ENCODE measurements at places on chromosomes 6 and 20.

- no peak for DNase-seq
These were observed 252.3 kb downstream of the LY86 start for GRCh38 chr6:6840831-6841291.

DNA sequence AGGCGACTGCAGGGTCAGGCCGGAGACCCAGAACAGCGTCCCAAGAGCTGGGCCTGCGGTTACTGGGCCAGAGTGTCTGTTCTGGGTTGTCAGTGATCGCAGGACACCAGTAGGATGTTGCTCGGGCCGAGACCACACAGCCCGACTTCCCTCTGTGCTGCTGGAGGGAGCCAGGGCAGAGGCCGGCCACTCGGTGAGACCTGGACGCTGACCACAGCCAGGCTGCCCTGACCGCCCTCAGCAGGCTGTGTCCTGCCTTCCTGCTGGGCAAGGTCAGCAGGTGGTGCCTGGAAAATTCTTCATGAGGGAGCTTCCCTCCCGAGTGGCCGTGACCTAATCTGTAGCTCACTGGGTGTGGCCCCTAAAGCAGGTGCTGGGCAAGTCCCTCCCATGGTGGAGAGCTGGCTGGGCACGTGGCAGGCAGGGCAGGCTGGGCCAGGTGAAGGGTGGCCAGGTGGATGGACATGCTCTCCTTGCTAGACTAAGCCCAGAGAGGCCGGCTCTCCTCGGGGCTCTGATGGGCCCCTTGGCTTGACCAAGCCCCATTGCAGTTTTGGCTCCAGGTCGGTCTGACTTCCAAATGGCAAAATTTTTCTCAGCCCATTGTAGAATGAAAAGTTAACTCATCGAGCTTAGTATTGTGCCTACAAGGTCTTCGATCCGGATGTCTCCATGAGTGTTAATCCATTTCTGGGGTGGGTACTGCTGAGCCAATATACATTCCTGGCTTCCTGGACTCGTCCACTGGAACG lies 1.9 kb downstream of the SLCO4A1 start:
- no peak for DNase-seq

DNA sequence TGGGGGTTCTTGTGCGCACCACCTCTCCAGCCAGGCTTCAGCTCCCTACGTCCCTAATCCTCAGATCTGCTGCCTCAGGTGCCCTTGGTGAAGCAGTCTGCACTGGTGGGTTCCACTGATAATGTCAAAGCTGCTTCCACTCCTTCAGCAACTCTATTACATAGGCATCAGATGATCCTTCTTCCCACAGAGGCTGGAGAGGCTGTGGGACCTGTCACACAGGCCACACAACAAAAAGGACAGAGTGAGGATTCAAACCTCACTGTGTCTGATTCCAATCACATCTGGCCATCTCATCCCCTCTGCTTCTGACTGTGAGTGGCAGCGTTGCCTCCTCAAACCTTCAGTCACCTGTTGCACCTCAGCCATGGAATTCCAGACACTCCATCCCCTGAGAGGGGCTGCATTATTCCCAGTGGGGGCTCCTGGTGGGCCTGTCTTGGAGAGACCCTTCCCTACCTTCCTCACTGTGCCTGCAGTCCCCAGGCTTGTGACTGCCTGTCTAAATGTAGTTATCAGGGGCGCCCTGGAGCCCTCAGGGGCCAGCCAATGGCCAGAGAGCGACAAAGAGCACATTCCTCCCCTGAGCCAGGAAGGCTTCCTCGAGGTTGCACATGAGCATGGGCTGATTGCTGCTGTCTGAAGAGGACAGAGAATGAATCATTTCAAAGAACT lies 211.4 kb upstream of the ECI2 start:
- no peak for DNase-seq

DNA sequence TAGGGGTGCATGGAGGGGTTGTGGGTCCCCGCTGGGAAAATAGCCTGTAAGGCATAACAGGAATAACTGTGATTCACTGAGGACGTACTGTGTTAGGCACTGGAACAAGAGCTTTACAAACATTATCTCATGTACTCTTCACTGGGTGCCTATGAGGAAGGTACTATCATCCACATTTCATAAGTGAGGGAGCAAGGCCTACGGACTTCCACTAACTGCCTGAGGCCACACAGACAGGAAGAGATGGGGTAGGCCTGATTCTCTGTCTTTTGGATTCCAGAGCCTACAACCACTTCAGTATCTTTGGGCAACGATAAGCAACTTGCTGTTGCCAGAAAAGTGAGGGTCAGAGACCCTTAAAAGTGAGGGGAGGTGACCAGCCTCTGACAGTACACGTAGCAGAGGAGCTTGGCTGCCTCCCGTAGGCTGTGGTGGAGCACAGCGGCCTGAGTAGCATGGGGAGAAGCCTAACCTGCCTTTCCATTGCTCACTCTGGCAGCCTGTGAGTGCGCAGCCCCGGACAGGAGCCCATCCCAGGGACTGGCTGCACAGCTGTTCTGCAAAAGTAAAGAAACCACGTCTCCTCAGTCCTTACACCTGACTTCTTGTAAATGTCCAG lies 30.4 kb downstream of the PSMB1 start:
- no peak for DNase-seq

GRCh38 chr6:113560908-113561307 lies 296.2 kb upstream of the MARCKS start:
- DNase-seq = no peak

DNA sequence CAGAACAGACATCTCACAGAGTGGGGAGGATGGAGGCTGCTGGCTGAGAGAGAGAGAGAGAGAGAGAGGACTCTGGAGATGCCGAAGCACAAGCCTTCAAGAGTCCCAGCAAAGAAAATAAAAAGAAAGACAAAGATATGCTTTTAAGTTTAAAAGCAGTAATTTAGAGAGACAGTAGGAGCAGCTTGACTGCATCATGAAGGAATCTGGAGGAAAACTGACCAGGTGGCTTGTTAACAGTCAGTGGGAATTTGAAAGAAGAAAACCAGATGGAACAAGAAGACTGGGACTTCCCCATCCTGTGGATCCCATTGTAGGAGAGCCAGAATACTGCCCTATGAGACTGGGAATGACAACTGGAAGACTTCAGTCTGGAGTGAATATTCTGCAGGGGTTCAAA lies 46.3 kb upstream of the PLN start:
- no peak for DNase-seq

- no peak for DNase-seq
These were observed 41.5 kb downstream of the ELMO2 start for GRCh38 chr20:46364670-46365486.

GRCh38 chr6:37239526-37239925 lies 18.0 kb upstream of the TBC1D22B start:
- no peak for DNase-seq

GRCh38 chr6:39565956-39566355 lies 159.3 kb downstream of the KIF6 start:
- DNase-seq = no peak

DNA sequence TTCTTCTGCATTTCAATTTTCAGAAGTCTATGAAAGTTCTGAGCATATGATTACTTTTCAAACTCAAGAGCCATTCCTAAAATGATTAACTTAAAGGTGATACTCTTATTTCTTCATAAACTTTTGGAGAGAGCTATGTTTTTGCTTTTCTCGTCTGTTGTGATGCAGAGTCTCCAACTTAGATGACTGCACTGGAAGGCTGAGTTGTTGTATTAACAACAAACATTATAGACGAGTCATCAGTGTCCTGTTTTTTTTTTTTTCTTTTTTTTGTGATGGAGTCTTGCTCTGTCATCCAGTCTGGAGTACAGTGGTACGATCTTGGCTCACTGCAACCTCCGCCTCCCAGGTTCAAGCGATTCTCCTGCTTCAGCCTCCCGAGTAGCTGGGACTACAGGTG lies 101.9 kb downstream of the CD109 start:
- no peak for DNase-seq

GRCh38 chr6:117653949-117654348 lies 21.3 kb upstream of the NUS1 start:
- no peak for DNase-seq

GRCh38 chr20:31608251-31608945 lies 3.3 kb downstream of the ID1 start:
- no peak for DNase-seq

DNA sequence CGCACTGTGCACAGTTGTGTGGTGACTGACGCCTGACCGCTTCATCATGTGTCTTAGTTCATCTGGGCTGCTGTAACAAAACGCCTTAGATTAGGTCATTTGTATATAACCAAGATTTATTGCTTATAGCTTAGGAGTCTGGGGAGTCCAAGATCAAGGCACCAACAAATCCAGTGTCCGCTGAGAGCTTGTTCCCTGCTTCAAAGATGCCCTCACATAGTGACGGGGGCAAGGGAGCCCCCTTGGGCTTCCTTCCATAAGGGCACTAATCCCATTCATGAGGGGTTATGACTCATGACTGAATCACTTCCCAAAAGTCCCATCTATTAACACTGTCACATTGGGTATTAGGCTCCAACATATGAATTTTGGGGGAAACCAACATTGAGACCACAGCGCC lies 34.6 kb downstream of the CYP24A1 start:
- DNase-seq = no peak

GRCh38 chr6:42509765-42510164 lies 54.1 kb upstream of the UBR2 start:
- no peak for DNase-seq

DNA sequence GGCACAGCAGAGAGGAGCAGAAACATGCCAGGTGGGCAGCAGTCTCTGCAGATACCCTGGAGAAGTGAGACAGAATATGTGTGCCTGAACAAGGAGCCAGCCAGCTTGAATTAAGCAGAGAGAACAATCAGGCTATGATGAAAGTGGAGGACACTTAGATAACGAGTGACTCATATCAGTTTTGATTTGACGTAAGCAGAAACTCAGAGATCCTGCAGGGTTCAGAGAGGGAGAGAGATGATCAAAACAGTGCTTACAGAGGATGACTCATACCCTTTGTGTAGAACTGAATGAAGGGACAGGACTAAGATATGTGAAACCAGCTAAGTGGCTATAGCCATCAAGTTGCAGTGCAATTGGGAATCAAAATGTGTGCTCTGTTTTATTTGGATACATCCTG lies 300.7 kb downstream of the TENT5A start:
- no peak for DNase-seq

DNA sequence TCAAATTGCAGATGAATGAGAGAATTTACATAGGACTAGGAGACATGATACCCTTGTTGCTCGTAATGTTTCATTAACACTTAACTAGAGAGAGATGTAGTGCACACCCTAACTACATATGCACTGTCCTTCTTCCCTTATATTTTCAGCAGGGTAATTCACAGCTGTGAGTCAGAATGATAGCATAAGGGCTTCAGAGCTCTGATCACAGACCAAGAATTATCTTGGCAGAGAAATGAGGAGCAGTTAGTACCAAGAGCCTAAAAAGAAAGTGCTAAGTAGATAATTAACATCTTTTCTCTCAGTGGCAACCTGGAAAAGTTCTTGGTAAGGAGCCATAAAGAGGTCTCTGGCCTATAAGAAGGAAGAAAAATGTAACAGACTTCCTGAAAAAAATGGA lies 35.8 kb downstream of the GRIK2 start:
- no peak for DNase-seq

- peak; percentile 29 for DNase-seq
These were observed 25.3 kb upstream of the RIPOR2 start for GRCh38 chr6:24960991-24961475.

DNA sequence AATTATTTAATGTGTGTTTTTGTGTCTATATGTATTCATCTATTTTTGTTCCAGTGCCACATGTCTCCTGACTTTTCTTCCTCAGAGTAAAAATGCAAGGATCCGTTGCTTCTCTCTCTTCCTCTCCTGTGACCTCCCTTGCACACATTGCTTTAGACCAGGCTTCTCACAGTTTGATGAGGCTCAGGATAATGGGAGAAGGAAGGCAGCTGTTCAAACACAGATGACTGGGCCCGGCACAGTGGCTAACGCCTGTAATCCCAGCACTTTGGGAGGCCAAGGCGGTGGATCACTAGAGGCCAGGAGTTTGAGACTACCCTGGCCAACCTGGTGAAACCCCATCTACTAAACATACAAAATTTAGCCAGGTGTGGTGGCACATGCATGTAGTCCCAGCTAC lies 241.9 kb downstream of the SAMD5 start:
- no peak for DNase-seq

- no peak for DNase-seq
These were observed 667.0 kb upstream of the MARCKS start for GRCh38 chr6:113190170-113190569.

DNA sequence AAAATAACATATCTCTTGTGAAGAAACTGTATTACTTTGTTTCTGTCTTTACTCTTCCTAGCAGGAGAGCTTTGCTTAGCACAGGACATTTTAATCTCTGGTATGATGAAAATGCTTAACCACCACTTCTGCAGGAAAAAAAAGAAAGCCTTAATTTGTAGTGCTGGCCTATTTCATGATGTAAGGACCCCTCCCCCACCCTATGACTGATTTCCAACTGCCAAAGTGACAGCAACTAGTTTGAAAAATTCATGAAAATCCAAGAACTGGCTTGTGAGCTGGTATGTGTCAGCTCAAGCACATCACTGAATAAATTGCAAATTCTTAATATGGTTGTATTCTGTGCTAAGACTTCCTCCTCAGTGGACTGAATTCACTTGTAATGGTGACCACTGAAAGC lies 125.3 kb downstream of the REV3L start:
- no peak for DNase-seq

DNA sequence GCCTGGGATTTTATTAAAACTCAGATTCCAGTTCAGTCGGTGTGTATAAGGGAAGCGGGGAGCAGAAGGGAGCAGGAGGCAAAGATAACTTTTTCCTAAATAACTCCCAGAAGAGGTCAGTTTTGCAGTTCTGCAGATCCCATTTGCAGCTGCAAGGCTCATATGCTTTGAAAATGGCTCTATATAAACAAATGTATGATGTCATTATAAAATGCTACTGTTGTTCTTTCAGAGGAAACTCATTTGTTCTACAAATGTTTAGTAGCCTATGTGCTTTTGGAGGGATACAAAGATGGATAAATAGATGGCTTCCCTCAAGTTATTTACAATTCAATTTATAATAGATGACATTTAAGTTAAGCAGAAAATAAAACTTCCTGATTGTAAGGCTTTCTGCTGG lies 29.2 kb upstream of the DSP start:
- no peak for DNase-seq

DNA sequence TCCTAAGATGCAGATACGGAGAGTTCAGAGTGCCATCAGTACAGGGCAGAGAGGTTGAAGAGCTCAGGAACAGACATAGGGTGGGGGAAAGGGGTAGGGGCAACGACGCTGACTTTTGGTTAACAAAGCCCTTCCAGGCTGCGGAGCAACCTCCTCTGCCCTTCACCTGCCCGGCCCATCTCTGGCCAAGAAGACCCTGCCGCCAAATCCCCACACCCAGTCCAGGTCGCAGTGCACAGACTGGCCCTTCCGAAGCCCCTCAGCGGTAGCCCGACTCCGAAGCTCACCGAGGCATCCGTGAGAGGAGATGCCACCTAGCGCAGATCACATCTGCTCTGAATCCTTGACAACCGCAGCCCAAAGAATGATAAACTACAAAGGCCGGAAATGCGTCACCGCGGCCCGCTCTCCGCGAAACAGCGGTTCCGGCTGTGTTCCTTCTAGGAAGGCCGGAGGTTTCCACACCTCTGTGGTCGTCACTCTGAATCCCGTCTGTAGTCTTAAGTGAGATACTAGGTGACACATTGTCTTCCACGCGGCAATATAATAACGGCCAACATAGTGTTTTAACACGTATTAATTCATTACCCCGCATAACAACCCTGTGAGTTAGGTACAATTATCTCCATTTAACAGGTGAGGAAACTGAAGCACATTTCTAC lies at the start of gene ZSCAN23:
ZSCAN23 (minus strand) TSS at position 380 of the 662 bp plus-strand sequence. CDS start 7,225 bp downstream, outside the sequence.
- DNase-seq = peak; percentile 72

- DNase-seq = no peak
These were observed 18.2 kb downstream of the WRNIP1 start for GRCh38 chr6:2783188-2783963.

- no peak for DNase-seq
These were observed 154.1 kb upstream of the MYLIP start for GRCh38 chr6:15974817-15975216.

GRCh38 chr20:49252556-49253350 lies 25.1 kb downstream of the ZNFX1 start:
- DNase-seq = no peak
